Lower leg skin (tissue), 4 donors: ENCODE measurements at places on chromosomes 5 and 9. TPM values are rescaled to one million over a fixed set of nuclear protein-coding genes. Genes with fewer than 3 reads are reported as not detected.

- no peak for DNase-seq
Measured at GRCh38 chr5:175464074-175464941, 14.1 kb upstream of the SFXN1 start.

DNA sequence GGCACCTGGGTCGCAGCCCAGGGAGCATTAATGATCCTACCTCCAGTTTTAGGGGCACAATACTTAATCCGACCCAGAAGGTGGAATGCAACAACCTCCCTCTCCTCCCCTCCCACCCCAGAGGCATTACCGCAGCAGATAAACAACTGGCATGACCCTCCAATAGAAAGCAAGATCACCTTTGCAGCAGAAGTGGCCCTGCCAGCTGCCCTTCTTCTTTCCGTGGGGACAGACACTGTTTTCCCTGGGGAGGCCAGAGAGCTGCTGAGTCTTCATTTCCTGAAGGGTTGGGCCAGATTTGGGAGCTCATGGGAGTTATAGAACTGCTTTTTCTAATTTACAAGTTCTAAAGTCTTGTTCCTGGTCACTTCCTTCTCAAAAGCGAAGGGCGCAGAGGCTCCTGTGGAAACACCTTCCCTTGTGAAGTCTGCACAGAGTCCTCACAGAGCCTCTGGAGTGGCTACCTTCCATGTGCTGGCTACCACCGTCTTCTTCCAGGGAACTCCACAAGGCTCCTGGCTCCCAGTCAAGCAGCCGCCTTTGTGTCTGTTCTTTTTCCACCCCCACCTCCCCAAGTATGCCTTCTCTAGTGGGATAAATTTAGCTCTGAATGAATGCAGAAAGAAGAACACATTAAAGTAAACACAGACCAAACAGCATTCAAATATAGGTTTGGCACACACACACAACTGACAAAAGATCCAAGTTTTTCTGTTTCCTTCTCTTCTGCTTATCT lies 8.0 kb upstream of the PALM2AKAP2 start:
- no peak for DNase-seq

Gene LCN6
- not detected for total RNA-seq

Gene SLC25A2
- not detected for total RNA-seq

- DNase-seq = no peak
Measured at GRCh38 chr9:1028501-1029190, 21.5 kb upstream of the DMRT2 start.

DNA sequence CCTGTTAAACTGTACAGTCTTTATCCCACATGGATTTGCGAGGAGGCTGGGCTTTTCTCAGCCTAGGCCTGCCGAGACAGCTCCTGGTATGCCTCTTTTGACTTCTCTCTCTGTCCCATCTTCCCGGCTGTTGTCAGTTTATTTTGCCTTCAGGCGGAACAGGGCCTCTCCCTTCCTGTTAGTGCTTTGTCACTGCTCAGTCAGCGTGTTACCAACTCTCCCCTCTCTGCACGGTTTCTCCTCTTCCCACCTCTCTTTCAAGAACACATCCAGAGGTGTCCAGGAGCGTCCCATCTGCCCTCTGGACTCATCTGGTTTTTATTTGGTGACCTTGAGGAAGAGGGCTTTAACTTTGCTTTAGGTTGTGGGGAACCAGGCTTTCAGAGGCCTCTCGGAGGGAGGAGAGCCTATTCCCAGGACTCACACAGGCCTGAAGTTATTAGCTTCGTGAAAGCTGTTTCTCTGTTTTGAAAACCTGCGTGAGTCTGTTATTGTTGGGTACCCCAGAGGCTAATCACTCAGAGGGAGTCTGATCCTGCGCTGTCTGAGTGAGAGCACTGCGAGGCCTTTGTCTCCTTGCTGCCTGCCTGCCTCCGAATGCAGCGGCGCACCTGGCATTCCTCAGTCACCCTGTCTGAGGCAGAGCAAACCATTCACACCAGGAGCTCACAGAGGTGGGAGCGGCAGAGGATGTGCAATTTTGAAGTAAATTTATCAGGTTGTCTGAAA lies 234.4 kb upstream of the MPDZ start:
- peak; percentile 85 for DNase-seq

DNA sequence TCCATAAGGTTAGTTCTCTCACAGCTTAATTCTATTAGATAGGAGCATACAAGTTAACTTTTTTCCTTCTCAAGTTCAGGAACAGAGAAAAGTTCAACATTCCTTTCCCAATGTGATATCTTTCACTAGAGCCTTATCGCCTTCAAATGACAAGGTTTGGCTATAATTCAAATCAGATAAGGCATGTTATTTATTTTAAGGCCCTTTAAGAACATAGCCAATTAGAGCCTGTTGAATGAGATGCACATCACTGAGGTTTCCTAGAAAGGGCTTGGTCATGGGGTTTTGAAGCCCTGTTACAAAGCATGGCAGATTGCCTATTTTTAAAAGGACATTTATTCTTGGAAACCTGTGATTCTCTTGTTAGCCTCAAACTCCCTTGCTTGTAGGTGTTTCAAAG lies 123.4 kb downstream of the BASP1 start:
- no peak for DNase-seq

Gene GHR
- 15.9 TPM for total RNA-seq

GRCh38 chr9:134593286-134594077 lies 48.1 kb upstream of the COL5A1 start:
- no peak for DNase-seq

DNA sequence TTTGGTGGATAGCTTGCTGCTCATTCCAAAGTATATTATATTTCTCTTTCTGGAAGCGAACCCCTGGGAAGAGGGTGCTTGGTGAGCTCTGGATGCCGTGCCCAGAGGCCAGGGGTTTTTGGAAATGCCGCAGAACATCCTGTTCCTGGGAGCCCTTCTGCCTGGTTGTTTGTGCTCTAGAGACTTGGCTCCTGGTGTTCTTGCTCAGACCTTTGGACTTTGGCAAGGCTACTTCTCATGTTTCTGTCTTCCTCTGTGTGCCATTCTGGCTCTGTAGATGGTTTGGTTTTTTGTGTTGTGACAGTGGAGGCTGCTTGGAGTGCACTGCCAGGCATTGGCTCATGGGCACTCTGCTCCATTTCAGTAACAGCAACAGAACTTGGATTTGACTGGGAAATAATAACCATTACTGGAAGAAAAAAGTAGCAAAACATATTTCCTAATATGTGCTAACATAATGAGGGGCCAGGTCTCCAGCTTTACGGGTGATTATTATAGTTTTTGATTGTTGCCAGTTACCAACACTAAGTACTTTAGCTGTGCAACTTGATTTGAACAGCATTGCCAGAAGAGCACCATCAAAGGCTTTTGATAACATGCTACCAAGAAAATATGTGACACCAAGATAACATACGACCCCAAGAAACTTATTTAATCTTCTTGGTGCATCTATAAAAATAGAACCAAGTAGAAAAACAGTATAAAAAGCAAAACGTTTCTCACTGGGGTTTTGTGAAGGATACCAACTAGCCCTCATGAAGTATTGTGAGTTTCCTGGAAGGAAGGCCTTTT lies 94.2 kb downstream of the PCSK1 start:
- peak; percentile 29 for DNase-seq

Gene UGCG
- 113 TPM for total RNA-seq

DNA sequence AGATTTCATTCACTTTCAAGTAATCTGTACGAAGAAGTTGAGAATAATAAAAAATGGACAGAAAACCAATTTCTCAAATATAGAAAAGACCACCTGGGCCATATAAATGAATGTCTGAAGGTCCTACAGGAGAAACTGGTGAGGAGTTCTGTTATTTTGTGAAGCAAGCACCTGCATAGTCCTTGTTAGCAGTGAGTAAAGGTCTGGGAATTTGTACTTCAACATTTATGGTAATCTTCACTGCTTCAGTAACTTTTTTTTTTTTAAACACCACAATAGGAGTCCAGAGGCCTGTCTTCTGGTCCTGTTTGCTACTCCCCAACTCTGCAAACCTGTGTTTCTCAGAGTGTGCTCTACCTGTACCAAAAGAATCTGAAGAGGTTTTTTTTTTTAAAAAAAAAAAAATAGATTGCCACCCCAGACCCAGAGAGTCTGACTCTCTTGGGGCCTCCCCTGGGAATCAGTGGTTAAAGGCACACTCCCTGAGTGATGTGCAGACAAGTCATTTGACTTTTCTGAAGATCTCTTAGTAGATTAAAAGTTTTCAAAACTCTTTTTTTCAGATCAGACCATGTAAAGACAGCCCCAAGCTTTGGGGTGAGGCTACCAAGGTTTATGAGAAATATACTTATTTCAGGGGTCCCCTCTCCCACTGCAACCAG lies 55.5 kb downstream of the FAM81B start:
- DNase-seq = no peak

DNA sequence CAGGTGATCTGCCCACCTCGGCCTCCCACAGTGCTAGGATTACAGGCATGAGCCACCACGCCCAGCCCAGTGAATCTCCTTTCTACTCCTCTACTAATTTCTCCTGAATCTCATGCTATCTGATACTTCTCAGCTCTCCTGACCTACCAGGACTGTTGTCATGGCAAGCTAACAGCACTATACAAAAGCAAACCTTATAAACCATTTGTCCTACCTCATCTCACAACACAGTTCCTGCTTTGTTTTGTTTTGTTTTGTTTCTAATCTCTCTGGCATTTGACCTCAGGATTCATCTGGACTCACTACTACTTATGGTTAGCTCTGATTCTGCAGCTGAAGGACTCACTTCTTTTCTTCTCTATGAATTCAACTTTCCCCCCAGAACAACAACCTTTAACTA lies 734.8 kb downstream of the TLE1 start:
- no peak for DNase-seq

DNA sequence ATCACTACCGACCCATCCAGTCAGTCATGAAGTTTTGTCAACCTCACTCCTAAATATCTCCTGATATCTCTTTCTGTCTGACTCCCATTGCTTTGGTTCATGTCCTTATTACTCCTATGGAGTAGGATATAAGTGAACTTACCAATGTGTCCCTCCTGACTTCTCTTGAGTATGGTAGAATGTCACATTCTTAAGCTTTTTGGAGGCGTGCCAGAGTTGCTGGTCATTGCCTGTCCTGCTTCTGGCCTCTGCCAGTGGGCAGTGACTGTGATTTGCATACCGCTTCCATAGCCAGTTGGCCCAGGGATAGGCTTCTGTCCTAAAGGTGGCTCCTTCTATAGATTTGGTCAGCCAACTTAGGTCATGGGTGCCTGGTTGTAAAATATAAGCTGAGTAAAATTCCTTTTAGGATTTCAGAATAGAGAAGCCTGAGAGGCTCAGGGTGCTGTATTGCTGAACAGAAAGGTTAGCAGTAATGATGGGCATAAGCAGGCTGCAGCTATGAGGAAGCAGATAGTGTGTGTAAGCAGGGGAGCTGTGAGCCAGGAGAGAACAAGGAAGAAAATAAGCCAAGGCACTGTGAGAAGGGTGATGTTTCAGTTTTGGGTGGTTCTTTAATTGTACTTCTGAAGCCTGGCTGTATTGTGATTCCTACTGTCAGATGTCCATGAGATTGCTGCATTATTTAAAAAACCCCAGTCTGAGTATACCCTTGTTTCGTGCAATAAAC lies 16.1 kb upstream of the MARCHF3 start:
- DNase-seq = no peak

DNA sequence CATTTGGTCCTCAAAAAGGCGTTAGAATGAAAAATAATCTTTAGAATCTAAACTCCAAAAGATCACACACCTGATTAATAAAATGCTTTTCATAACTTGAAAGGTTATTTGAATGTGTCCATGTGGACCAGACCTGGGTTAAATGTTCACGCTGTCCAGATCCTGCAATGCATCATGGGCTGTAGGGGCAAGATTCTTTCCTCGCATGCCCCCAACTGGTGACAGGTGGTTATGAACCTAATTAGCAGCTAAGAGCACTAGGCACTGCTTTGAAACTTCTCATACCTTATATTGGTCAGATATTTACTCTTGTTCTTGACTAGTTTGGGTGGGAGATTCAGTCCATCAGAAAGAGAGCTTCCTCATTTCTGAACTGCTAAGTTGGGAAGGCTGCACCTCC lies 19.3 kb upstream of the PIP5K1B start:
- DNase-seq = no peak

GRCh38 chr5:154728939-154729588 lies 26.1 kb upstream of the LARP1 start:
- DNase-seq = no peak

GRCh38 chr5:8825139-8825757 lies 720.6 kb downstream of the SEMA5A start:
- no peak for DNase-seq

Gene SEMA4D
- 31.1 TPM for total RNA-seq

GRCh38 chr9:4836676-4837075 lies 43.9 kb downstream of the RCL1 start:
- no peak for DNase-seq

Gene LVRN
- 1.9 TPM for total RNA-seq

GRCh38 chr9:20087481-20087880 lies 298.6 kb upstream of the SLC24A2 start:
- no peak for DNase-seq

Gene WHRN
- total RNA-seq = 15.0 TPM
